ENCODE measurements at places on chromosomes 3 and 15.

GRCh38 chr3:44289882-44290462 is 48.3 kb downstream of the TOPAZ1 start:
- DNase-seq: no peak

GRCh38 chr3:45628746-45629145 is 34.2 kb downstream of the LIMD1 start:
- DNase-seq: peak; percentile 67

DNA sequence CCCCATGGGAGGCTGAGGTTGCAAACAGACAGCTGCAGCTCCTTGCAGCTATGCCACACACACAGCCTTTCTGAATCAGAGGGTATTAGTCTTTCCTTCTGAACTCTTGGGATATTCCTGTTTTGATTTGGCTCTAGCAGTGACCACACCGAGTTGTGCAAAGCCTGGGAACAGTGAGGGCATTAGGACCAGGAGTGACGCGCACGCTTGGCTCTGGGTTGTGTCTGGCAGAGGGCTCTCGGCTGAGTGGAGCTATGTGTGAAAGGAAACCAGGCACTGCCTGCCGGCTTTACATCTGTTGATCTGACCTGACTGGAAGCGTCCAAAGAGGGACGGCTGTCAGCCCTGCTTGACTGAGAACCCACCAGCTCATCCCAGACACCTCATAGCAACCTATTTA is at the start of gene GALNT15:
Gene GALNT15, plus strand, starts transcription at position 292 of the 400 bp plus-strand sequence. CDS start 472 bp downstream, outside the sequence.
- no peak for DNase-seq

DNA sequence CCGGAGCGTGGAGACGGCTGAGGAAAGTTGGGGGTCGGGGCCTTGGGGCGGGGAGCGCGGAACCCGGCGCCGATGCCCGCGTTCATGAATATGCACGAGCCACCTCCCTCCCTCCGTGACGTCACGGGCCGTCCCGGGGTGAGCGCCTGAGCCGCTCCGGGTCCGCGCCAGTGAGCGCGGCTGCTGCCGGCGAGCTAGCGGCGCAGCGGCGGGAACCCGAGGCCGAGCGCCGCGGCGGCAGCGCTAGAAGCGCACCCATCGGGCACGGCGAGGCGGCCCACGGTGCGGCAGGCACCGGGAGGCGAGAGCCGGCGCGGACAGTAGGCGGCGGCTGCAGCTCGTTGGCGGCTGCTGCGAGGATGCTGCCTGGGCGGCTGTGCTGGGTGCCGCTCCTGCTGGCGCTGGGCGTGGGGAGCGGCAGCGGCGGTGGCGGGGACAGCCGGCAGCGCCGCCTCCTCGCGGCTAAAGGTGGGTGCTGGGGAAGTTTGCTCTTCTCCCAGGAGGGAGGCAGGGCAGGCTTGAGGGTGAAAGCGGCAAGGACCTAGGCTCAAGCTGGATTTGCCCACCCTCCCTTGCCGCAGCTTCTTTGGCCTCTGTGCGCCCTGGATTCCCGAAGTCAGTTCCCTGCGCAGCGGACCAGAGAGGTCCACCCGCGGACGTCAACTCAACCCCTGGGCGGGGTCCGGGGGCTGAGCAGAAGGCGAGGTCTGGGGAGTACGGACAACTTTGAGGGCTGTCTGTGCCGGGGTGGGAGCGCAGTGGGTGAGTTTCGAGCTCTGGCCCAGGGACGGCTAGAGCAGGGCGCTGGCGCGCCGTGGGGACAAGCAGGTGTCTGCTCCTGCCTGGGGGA is at the start of gene CLSTN2:
Gene CLSTN2, plus strand, starts transcription at position 170 of the 850 bp plus-strand sequence.
- DNase-seq: no peak

DNA sequence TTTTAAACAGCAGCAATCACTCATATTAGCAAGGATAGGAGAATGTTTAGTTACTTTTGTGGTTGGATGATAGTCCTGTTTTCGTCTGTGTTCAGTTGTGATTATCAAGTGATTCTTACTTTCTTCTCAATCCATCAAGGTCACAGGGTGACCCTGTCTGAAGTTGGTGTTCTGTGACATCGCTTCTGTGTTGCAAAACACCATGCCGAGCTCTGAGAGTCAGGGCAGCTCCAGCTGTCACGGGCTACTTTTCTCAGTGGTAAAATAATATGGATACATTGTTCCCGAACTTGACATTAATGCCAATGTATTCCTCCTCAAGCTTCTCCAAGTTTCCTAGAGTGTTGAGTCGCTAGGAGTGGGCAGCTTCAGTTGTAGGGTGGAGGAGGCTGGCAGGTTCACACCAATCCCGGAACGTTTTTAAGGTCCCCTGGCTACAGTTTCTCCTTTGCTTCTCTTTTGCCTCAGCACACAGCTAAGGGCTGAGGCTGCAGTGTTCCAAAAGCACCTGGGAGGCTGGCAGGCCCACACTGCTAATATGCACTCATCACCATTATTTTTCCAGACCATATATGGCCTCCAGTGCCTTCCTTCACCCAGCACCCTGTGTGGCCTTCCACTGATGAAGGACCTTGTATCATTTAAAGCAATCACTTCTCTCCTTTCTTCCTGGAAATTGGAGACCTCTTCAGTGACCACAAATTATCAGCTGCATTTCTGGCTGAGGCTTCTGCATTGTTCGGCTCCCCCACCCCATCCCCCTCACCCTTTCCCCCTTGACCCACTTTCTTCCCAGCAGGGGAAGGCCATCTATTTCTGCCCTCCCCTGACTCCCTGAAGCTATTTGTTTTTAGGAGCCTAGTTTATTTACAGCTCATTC is 25.8 kb downstream of the COLQ start:
- DNase-seq: no peak

DNA sequence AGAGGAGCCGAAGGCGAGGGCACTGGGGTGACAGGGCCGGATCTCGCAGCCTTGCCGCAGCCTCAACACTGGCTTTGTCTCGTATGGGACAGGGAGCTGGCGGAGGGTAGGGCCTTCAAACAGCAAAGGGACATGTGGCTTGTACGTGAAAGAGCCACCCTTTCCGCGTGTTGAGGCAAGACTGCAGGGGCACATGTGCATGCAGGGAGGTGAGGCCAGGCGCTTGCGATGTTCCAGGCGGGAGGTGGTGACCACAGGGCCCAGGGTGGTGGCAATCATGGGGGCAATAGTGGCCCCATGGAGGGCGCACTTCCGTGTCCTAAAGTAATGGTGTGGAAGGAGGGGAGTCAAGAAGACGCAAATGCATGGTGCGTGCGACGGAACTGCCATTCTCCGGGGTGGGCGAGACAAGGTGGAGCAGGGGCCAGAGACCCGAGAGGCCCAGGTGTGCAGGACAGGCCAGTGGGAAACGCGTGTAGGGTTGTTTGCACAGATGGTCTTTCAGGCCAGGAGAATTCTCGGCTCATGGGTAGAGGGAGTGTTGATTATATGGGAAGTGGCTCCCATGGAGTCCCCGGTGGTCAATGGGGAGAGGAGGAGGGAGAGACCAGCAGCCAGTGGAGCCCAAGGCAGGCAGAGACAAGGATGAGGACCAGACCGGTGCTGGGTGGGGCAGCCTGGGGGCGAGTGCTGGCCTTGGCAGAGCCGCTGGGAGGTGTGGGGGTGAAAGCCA is 45.8 kb upstream of the PCSK6 start:
- no peak for DNase-seq

- no peak for DNase-seq
Observed at GRCh38 chr3:160820022-160820421, 64.0 kb downstream of the PPM1L start.

GRCh38 chr3:39271363-39271914 is 8.4 kb downstream of the CX3CR1 start:
- DNase-seq: no peak

DNA sequence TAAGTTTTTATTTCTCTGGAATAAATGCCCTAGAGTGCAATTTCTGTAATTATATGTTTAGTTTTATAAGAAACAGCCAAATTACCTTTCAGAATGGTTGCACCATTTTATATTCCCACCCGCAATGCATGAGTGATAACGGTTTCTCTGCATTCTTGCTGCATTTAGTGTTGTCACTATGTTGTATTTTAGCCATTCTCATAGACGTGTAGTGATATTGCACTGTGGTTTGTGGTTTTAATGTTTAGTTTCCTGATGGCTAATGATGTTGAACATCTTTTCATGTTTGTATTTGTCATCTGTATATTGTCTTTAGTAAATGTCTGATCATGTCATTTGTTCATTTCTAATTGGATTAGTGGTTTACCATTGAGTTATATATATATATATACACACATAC is 73.0 kb upstream of the GOLIM4 start:
- no peak for DNase-seq

DNA sequence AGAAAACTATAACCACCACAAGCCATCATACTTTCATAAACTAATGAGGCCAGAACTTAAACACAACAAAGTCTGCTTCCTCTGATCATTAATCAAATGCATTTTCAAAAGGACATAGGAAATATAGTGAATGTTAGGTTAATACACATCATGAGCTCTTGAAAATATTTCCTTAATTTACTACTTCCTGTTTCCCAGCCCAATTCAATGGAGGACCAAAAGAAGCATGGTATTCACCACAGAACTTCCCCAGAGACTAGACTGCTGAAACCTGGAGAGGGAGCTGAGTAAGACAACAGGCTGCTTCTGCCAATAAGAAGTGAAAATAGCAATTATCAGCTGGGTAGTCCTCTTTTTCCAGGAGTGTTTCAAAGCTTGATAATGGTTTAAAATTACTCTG is 250.3 kb downstream of the ULK4 start:
- DNase-seq: no peak

GRCh38 chr3:116601206-116601605 is 108.4 kb upstream of the TUSC7 start:
- no peak for DNase-seq

- peak; percentile 64 for DNase-seq
Observed at GRCh38 chr3:31668242-31668641, 135.5 kb downstream of the STT3B start.

DNA sequence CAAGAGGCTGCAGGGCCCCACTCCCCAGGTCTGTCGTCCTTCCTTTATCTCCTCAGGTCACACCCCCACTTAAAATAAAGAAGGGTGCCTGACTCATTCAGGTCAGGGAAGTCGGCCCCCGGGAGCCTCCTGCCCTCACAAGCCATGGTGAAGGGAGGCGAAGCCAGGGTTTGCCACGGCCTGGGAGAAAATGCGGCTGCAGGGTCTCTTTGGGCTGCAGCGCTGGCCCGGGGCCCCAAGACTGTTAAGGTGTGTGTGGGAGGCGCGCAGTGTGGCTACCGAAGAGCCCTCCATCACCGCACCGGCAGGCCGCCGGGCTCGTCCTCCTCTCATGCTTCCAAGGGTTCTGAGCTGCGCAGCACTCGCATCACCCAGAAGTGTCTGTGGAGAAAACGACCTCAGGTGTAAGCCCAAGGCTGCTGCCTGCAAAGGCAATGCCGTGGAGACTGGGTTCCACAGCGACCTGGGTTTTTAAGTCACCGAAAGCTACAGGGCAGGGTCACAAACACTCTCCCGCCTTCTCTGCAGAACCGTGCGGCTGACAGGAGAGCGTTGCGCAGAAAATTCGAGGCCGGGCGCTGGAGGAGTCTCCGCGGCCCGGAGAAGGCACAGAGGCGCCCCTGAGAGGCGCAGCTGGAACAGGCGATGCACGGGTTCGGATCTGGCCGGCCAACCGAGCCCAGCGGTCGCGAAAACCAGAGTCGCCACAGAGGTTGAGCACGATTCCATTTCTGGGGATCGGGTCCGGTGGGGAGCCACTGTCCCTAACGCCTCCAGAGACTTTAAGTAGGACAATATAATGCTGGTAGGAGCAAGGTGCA is 8.7 kb downstream of the FOXL2 start:
- DNase-seq: no peak

DNA sequence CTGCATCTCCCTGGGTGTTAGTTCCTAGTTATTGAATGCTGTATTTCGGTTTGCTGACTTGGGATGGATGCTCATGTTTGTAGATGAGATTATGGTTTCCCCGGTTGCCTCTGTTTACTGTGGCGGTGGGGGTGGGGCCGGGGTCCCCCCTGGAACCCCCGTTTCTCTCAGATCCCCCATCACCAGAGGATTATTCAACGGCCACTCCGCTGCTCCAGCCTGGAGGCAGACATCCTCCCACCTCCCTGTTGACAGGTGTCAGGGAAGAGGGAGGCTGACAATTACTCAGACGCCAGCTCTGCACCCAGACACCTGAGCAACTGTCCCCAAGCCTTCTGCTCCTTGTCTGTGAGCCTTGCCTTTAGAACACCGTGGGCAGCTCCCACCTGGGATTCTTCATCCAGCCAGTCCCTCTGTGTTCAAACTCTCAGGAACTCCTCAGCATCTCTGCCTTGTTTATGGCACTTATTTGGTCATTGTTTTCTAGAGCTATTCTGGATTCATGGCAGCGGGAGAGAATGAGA is 95.9 kb upstream of the PRR20G start:
- no peak for DNase-seq

All from CD14-positive monocyte (primary cell).